Activated naive CD4-positive, alpha-beta T cell (primary cell): ENCODE measurements at places on chromosomes 6 and 20.

- DNase-seq: no peak
Measured at GRCh38 chr6:66418906-66419305, 711.9 kb upstream of the EYS start.

GRCh38 chr6:162459985-162460384 lies 267.6 kb downstream of the PRKN start:
- no peak for DNase-seq

DNA sequence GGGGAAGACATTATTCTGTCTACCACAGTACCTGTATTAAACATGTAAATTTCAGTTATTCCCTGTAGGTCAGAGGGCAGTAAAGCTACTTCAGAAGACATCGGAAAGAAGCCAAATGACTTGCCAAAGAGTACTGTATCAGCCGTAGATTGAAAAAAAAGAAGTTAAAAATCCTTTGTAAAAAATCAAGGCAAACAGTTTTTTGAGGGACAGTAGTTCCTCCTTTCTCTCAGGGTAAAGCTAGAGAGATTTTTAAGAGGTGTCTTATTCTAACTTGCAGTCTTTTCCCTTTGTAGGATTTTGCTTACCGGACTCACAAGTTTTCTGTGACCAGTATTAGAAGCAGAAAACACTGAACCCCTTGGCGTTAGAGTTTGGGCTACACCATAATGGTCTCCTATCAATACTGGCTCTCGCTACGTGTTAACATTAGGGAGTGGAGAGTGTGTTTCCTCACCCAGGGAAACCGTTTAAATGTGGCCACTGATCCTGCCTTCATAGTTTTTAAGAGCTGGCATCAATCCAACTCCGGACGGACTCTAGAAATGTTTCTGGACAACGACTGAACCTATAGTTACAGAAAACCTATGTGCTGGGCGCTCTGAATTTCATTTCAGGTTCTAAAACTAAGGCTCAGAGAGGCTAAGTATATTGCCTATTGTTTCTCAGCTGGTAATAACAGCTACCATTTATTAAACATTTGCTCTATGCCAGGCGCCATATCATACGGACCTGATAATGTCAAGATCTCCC lies 1.3 kb upstream of the ASXL1 start:
- no peak for DNase-seq

DNA sequence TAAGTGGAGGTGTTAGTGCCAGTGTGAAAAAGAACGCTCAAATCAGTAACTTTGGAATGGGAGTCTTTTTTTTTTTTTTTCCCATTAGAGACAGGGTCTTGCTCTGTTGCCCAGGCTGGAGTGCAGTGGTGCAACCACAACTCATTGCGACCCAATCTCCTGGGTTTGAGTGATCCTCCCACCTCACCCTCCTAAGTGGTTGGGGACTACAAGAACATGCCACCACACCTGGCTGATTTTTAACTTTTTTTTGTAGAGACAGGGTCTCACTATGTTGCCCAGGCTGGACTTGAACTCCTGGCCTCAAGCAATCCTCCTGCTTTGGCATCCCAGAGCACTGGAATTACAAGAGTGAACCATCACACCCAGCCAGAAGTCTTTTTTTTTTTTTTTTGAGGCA lies 19.7 kb downstream of the LATS1 start:
- no peak for DNase-seq

DNA sequence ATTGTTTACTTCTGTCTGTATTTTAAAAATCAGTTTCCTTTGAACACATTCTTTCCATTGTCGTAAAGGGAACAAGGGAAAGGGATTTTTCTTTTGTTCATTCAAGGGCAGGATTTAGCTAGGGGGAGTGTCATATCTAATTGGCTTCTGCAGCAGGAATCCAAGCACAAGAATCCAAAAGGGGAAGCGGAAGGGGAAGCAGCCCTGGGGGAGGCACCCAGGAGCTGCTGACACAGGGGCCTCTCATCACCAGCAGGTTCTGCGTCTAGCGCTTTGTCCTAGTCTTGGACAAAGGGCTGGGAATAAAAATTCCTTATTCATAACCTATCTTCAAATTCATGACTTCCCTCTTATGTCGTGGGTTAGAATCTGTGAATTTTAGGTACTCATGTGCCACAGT lies 13.7 kb downstream of the RIPK1 start:
- no peak for DNase-seq
